RKO (cell line): ENCODE measurements at places on chromosomes 7 and 10.

- no peak for DNase-seq
Observed at GRCh38 chr7:120774481-120774880, 83.5 kb downstream of the TSPAN12 start.

GRCh38 chr10:50503661-50504320 is 120.0 kb downstream of the SGMS1 start:
- no peak for DNase-seq

- DNase-seq: no peak
Observed at GRCh38 chr7:26490640-26491624, 199.3 kb downstream of the SNX10 start.

- DNase-seq: no peak
Observed at GRCh38 chr10:50552308-50552707, 71.4 kb downstream of the SGMS1 start.

DNA sequence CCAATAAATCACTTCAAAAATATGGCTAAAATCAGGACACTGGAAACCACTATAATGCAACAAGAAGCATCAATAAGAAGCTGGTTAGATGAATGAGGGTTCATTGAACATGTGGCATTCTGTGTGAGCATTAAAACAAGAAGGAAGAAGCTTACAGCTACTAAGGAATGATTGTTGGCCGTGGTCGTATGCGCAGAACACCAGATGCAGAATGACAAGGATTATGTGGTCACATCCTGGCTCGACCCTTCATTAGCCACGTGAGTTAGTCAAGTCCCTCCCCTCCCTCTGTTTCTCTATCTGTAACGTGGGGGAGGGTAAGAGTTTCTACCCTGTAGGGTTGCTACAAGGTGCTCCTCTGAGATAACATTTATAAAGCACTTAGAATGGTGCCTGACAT is 174.3 kb downstream of the ADAM12 start:
- no peak for DNase-seq

DNA sequence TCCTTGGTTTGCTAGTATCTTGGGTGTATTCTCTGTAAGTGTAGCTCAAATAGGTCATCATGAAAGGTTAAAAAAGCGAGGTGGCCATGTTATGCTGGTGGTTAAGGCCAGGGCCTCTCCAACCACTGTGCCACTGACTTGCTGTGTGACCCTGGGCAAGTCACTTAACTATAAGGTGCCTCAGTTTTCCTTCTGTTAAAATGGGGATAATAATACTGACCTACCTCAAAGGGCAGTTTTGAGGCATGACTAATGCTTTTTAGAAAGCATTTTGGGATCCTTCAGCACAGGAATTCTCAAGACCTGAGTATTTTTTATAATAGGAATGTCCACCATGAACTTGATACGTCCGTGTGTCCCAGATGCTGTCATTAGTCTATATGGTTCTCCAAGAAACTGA is 17.1 kb downstream of the SCD start:
- no peak for DNase-seq

DNA sequence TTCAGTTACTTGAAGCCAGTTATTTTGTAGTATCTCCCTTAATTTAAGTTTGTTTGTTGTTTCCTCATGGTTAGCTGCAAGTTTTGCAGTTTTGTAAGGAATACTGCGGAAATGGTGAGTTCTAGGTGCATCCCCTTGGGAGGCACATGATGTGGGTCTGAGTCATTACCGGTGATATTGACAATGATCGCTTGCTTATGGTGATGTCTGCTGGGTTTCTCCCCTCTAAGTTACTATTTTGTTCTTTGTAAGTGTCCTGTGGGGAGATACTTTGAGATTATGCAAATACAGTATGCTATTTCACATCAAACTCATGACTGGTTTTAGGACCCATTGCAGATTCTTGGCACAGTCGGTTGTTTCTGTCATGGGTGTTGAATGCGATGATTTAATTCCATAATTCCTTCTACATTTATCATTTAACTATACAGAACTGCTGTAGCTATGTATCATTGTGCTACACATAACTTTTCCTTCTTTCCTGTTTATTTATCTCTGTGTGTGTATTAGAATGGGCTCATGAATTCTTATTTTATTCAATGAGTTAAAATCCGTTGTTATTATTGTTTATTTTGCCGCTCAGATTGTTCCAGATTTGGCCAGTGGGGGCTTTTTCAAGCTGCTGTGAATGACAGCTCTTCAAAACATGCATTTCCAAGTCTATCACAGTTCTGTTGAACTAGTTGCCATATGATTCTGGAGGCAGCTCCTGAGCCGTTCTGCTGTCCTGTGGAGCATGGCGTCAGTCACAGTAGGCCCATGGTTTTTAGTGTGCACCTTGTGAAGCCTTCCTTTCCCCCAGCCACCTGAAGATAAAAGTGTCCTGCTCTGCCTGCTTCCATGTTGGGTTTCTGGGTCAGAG is 18.4 kb downstream of the TSPAN14 start:
- no peak for DNase-seq

DNA sequence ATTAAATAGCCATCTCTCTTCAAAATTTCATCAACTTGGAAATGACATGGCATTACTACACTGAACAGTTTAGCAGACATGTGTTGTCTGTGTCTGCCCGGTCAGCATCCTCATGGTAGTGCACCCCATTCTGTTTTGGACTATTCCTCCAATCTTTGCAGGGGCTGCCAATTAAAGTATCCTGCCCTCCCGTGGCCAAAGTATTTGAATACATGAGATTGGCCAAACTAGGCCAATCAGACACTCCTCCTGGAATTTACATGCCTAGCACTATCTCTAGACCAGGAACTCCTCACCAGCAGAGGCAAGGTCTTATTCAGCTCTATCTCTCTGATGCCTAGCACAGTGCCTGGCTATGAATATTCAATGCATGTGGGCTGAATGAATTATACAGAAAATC is 4.4 kb downstream of the SHTN1 start:
- DNase-seq: peak; percentile 61

DNA sequence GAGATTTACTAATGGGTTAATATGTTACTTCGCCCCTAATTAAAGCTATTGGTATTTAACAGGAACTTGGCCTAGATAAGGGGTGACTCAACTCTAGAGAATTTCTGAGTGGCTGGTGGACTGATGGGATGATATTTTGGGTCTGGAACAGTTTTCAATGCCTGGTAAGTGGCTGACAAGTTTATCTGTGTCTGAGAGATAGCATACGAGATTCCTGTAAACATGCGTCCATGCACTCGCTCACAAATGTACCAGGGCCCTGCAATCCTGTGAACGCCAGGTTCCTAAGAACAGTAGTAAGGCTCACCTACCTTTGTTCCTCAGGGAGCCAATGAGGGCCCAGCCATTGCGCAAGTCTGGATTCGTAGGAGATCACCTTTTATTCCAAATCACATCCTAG is 683.8 kb upstream of the ANKRD30A start:
- no peak for DNase-seq
